Calu3 (cell line): ENCODE measurements at places on chromosomes 1 and 21.

DNA sequence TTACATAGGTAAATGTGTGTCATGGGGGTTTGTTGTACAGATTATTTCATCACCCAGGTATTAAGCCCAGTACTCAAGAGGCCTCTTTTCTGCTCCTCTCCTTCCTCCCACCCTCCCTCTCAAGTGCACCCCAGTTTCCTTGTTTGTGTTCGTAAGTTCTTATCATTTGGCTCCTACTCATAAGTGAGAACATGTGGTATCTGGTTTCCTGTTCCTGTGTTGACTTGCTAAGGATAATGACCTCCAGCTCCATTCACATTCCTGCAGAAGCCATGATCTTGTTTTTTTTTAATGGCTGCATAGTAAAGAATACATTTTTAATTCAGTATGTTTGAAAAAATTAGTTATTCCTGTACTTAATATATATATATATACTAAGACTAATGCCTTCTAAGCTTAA lies 107.7 kb downstream of the CLDN17 start:
- no peak for DNase-seq

- DNase-seq: no peak
Observed at GRCh38 chr1:178938959-178939317, 68.1 kb upstream of the ANGPTL1 start.

GRCh38 chr1:21821385-21822019 lies 9.4 kb downstream of the LDLRAD2 start:
- DNase-seq: no peak

- no peak for DNase-seq
Observed at GRCh38 chr1:53061859-53062707, at the start of gene PODN. Gene PODN, plus strand, starts transcription at chr1:53062213. Its CDS starts 7,643 bp downstream, at chr1:53069856.

DNA sequence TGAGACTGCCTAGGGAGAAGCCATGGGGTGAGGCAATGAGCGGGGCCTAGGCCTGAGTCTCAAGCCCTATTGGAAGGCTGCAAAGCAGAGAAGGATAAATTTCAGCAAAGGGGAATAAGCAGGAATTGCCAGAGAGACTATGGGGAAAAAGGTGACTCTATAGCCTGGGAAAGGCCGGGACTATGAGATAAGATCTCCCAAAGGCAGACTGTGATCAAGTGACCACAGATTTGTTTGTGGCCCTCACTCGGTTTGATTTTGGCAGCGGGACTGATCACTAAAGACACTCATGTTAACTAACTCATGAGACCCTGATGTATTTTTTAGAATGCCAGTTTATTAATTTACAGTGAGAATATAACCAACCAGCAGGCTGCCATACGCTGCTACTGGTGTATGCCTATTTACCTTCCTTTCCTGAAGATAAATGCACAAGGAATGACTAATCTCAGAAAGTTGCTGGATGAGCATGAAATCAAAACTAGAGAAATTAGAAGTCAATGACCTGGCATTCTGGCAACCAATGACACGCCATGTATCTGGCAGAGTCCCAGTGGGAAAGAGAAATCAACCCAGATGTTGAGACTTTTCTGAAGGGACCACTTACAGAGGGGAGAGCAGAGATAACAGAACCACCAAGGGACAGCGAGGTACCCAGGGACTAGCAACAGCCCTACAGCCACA lies 4.3 kb downstream of the HSF2BP start:
- DNase-seq: no peak

DNA sequence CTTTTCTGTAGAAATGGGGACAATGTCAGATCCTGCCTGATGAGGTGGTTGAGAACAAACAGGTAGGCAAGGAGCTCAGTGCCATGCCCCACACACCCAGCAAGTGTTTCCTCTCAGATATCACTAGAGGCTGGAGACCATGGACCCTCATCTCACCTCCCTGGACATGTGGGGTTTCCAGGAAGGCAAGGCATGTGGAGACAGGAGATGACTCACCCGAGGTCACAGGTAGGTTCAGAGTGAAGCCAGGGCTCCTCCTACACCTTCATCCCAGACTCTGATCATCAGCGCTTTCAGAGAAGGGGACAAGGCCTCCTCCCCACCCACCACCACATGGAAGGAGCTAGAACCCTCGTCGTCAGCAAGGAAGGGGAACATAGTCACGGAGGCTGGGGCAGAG lies 69.2 kb downstream of the MATN1 start:
- peak; percentile 33 for DNase-seq

DNA sequence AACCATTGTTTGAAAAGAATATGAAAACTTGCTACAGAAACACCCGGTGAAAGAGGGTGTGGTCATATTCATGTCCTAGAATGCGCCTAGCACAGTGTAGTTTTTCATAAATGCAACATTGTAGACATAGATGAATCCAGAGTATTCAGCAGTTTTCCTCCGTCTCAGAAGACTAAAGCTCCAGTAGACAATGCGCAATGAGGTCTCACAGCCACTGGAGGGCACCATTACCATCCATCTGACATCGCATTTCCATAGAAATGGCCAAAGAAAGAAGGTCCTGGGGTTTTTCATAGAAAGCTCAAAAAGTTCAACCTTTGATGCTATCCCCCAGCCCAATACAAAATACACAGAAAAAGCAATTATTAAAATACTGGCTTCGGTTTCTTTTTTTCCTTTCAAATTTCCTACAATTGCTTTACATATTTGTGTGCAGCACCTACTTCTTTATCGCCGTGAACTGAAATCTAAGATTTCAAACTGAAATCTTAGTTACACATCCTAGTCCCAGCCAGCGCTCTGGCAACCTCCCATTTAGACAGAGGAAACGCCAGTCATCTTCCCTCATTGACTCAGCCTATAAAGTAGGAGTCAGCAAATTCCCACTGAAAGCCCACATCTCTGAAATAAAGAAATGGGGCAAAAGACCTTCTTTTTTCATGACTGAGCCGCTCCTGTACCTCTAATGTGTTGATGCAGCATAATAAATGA lies 3.9 kb upstream of the CD58 start:
- DNase-seq: peak; percentile 50
